Osteoblast (primary cell): ENCODE measurements at places on chromosomes 4 and X.

- no peak for DNase-seq
Measured at GRCh38 chr4:119130365-119131065, 5.1 kb upstream of the MYOZ2 start.

DNA sequence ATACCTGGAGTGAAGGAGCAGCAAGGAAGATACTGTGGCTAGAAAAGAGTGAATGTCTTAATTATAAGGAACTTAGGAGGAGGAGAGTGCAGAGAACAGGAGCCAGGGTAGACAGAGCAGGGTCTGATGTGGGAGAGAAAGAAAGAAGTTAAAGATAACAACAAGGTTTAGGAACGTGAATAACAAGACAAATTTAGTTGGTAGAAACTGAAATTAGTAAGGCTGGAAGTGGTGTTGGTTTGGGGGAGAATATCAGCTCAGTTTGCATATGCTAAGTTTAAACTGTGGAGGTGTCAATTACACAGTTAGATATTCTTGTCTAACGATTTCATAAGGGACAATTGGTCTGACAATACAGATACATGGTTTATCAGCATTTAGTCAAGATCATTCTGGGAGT is 1123.7 kb upstream of the PABPC4L start:
- no peak for DNase-seq

DNA sequence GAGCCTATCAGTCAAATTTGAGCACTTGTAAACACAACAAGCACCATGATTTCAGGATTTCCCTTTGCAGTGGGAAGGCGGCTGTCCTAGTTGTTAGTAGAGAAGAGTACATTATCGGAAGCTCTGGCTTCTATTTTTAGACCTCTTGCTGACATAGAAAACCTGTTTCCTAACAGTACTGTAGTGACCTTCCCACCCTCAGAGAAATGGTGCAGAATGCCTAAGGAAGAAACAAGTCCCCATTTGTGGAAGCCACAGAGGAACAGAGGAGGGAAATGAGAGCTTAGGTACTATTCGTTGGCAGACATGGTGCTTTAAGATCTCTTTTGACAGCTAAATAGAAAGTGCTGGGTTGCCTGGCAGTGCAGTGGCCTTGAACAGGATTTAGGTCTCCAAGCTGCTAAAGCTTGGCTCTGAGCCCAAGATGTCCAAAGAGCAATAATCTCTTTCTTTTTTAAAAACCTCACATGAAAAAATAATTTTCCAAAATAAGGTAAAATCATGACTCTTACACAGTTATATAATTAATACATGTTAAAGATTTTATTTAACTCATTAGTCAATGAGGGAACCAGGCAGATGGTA is 24.9 kb downstream of the GLRA2 start:
- no peak for DNase-seq

DNA sequence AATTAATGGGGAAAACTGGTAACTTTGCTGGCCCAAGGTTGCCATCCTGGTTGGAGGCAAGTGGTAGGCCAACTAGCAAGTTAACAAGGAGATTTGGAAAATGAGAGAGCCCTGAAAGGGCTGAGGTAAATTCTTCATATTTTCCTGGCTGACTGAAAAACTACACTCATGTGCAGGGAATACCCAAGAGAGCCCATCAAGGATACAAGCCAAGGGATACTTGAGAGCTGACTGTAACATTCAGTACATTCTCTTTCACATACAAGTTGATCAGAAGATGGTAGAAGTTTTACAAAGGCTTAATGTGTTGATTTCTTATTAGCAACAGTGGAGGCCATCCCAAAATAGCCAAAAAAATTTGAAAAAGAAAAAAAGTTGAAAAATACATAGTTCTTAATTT is 33.3 kb downstream of the IL2 start:
- DNase-seq: peak; percentile 3

DNA sequence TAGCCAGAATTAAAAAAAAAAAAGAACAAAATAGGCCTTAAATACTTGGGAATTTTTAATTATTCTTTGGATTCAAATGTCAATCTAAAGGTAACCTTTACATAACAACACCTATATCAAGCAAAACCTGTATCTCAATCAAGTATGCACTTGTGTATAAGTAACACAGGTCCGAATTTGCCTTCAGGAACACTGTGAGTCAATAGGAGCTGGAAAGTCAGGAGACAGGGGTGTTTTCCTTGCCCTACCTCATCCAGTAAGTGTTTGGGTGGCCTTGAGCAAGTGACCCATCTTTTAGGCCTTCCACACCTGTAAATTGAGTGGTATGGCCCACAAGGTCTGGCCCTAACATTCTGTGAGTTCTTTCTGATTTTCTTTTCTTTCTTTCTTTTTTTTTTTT is 40.8 kb upstream of the VEGFD start:
- no peak for DNase-seq

DNA sequence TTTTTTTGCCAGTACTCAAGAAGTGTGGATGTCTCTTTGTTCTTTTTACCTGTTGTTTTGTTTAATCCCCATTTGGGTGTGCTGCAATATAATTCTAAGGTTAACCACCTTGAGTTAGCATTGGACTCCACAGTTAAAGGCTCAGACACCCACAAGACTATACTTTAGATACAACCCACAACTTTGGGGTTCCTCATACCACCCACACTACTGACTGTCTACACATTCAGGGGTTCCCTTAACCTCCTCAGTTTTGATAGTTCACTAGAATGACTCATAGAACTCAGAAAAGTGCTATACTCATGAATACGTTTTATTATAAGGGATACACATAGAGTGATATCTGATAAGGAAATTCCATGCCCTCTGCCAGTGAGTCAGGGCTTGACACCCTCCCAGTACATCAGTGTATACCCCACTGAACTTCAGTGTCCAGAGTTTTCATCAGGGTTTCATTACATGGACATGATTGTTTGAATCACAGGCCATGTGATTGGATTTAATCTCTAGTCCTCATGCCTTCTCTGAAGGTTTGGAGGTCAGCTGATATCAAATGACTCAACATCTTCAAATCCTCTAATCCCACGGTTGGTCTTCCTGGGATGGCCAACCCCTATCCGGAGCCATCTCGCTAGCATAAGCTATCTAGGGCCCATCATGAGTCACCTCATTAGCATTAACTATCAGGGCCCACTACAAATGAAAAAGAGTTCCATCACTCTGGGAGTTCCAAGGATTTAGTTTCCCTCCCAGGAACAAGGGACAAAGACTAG is 357.7 kb upstream of the EMCN start:
- DNase-seq: no peak

DNA sequence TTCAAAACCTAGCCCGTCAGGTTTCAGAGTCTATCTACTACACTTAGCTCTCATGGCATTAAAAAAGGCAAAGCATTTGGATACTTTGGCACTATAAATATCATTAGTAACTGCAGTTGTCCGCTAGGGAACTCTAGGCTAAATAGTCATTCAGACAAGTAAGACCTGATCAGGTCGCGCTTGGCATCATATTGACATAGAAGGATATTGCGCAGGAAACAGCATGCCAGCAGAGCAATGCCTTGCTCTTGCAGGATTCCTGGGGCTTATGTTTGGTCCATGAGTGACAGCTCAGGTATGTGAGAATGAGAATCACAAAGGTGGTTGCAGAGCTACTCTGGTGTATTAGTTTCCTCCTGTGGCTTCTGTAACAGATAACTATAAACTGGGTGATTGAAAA is 62.7 kb downstream of the KDM6A start:
- DNase-seq: no peak

DNA sequence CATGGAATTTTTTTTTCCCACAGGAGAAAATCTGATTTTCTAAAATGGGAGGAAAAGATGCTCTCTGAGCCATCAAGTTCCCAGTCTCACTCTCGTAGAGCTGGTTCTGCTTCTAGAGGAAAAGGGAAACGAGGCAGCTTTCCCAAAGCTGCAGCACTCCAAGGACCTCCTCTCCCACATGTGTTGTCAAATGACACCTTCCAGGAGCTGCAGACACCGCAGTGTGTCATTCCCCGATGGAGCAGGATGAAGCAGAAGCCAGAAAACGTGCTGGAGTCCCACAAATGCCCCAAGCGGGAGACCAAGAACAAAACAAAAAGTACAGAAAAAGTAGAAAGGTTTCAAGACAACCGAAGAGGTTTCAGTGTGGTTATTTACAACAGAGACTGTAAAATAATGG is 348.1 kb downstream of the ARHGAP10 start:
- DNase-seq: no peak

DNA sequence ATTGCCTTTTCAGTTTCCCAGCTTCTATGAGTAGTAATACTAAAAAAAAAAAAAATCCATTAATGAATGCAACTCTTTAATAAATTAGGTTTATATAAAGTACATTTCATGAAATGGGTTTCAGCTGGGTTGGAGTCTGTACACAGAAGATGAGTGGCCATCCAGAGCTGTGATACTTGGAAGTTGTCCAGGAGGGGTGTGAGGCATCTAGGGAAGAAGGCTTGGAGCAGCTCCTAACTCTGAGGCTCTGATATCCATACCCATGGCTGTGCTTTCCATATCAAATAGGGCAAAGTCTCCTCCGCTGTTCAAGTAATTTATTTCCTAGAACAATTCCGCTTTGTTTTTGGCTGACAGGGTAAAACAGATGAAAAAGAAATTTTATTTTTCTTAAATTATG is 423.3 kb upstream of the TENM3 start:
- DNase-seq: no peak

GRCh38 chr4:111537871-111538270 is 607.4 kb upstream of the FAM241A start:
- no peak for DNase-seq

GRCh38 chr4:120008957-120009356 is 57.7 kb downstream of the MAD2L1 start:
- no peak for DNase-seq

DNA sequence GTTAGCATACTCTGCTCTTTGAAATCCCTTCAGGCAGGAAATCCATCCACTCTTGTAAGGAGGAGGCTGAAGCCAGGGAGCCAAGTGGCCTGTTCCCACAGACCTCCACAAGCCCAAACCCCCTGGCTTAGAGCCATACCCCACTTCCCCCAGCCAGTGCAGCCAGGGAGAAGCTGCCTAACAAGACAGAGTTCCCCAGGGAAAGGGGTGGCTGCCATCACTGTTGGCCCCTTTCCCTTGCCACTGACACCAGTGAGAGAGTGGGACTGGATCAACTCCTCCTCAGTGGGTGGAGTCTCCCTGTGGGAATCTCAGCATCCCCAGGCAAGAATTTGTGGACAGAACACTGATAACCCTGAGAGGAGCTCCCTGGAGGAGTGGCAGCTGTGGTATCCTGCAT is 389.4 kb downstream of the PABPC4L start:
- DNase-seq: no peak

GRCh38 chrX:153638436-153639176 is 8.4 kb upstream of the DUSP9 start:
- peak; percentile 84 for DNase-seq
